ENCODE measurements at places on chromosomes 2 and 18. TPM values are rescaled to one million over a fixed set of nuclear protein-coding genes. Genes with fewer than 3 reads are reported as not detected.

DNA sequence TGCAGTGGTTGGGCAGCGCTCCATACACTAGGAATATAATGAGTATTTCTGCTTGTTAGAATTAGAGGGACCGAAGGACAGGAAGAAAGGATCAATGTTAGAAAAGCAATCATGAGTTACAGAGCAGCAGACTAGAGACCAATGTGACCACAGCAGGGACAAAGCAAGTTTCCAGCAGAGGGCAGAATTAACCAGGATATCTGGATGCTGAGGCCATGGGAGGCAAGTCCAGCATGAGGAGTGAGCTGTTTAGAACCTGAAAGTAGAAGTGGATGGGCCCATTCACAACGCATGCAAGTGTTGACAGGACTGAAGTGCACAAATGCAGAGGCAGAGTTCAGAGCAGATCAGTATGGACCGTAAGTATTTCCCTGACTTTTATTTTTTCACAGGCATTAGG is 910.4 kb upstream of the GYPC start:
- ATAC-seq = peak; percentile 74

GRCh38 chr2:5696404-5696944 is 4.3 kb downstream of the SOX11 start:
- no peak for ATAC-seq

DNA sequence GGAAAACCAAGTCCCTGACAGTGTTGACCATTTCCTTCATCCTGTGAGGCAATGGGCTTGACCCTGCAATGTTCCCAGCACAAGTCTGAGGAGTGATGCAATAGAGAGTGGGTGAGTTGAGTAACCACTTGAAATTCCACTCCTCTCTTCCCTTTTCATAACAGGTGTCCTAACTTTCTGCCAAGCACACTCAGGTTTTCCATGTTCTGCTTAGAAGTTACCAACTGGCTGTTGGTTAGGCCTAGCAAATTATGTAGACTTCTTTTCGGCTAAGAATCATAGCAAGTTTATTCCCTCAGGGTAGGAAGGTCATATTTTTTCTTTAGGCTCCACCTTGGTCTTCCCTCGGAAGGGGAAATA is 11.5 kb downstream of the GNLY start:
- ATAC-seq = peak; percentile 39

- no peak for ATAC-seq
These were observed 97.5 kb upstream of the CD302 start for GRCh38 chr2:159895258-159896065.

DNA sequence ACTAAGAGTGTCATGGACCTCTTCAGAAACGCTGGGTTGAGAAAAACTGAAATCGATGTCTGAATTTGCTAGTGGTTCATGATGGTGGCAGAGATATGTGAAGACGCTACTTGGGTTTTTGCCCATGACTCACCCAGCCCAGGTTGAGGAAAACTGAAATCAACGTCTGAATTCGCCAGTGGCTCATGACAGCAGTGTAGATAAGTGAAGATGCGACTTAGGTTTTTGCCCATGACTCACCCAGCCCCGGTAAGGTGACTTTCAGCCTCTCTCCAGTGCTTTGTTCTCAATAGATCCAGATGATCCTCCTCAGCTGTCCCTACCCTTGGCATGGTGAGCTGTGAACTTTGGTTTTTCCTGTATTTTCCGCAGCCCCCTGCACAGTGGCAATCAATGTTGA is 105.3 kb upstream of the SIX3 start:
- no peak for ATAC-seq

- no peak for ATAC-seq
These were observed 41.1 kb upstream of the MAP2 start for GRCh38 chr2:209382775-209383174.

- ATAC-seq = peak; percentile 44
These were observed 143.1 kb upstream of the TTC39C start for GRCh38 chr18:23871410-23871809.

- no peak for ATAC-seq
These were observed 7.5 kb downstream of the ADCY3 start for GRCh38 chr2:24912523-24912922.

GRCh38 chr2:44462934-44463849 is 101.4 kb downstream of the CAMKMT start:
- no peak for ATAC-seq

DNA sequence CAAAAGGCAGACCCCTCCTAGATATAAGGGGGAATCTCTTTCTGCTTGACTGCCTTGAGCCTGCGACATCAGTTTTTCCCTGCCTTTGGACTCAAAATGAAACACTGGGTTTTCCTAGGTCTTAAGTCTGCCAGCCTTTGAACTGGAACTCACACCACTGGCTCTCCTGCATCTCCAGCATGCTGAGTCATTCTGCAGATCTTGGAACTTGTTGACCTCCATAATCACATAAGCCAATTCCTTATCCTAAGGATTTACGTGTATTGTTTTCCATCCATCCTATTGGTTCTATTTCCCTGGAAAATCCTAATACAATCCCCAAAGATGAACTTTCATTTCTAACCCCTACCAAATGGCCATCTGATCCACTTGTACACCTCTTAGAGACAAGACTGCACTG is 88.0 kb downstream of the AFF3 start:
- no peak for ATAC-seq

GRCh38 chr2:66271777-66272176 is 163.1 kb upstream of the MEIS1 start:
- ATAC-seq = no peak

SNORC gene
- 1.4 TPM for total RNA-seq

WDR33 gene
- total RNA-seq = 40.3 TPM

IL36G gene
- total RNA-seq = not detected

Data from motor neuron (in vitro differentiated cells).